ENCODE measurements at places on chromosomes 16 and 17.

GRCh38 chr16:84932681-84933080, 78.7 kb downstream of the ZDHHC7 start:
- DNase-seq: no peak

- no peak for DNase-seq
Observed at GRCh38 chr16:12459391-12460063, 344.2 kb downstream of the CPPED1 start.

DNA sequence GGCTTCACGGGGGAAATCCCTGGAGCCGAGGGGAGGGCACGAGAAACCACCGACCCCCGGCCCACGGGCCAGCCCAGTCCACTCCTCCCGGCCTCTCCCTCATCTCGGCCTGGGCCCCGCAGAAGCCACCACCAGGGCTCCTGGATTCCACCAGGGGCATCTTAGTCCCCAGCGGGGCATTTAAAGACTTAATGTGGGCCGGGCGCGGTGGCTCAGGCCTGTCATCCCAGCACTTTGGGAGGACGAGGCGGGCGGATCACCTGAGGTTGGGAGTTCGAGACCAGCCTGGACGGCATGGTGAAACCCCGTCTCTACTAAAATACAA, 24.1 kb upstream of the ABR start:
- no peak for DNase-seq

- DNase-seq: no peak
Observed at GRCh38 chr16:49914657-49915056, 58.7 kb upstream of the ZNF423 start.

DNA sequence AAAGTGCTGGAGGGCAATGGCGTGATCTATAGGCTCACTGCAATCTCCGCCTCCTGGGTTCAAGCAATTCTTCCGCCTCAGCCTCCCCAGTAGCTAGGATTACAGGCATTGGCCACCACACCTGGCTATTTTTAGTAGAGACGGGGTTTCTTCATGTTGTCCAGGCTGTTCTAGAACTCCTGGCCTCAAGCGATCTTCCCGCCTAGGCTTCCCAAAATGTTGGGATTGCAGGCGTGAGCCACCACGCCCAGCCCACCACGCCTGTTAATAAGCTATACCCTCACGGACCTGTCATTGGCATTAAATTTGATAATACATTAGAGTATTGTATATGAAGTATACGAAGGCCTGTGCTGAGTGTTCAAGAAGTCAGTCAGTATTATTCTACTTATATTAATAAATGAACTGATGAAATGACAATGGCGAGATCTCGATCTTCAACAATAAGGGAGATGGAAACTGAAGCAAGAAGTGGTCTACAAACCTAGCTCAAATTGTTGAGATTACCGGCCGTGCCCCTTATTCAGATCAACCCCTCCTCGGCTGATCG, 818 bp upstream of the BCAS3 start:
- DNase-seq: no peak

All from epithelial cell of proximal tubule (primary cell).